ENCODE measurements at places on chromosomes 12 and 14. TPM values are rescaled to one million over a fixed set of nuclear protein-coding genes. Genes with fewer than 3 reads are reported as not detected.

DNA sequence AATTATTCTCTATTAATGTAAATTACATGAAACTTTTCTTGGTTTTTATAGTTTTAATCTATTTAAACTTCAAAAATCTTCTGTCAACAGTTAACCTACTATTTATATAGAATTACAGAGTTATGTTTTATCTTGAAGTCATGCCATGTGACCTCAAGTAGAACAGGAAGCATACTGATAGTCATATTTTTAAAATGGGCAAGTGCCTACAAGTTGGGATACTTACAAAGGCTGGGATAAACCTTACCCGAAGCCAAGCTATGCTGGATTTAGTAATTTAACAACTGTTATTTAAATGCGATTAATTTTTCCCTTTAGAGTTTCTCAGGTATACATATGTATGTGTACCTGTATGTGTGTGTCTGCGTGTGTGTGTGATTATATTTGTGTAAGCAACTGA lies 266.9 kb downstream of the RASSF9 start:
- no peak for DNase-seq

Gene SYT1
- 1.4 TPM for total RNA-seq

Gene TMEM63C
- total RNA-seq: 34.9 TPM

DNA sequence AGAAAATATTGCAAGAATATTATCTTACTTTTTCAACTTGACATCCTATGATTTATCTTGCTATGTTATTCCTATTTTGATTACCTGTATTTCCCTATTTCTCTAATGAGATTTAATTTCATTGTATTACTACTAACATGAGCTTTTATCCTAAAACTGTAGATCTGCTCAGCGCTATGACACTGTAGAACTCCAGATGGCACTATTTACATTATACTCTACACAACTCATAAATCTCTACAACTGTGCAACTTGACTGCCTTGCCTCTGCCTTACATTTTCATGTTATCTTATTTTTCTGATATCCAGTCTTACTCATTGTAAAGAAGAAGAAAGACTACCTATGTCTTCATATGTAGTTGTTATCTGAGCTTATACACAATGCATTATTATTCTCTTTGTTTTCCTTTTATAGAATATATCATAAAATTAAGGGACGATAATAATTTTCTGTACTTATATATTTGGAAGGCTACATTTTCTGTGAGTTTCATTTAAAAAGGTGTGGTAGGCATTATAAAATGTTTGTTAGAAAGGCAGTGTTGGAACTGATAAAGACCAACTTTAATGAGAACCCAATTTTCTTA lies 24.1 kb downstream of the NUP37 start:
- no peak for DNase-seq

Gene GRIP1
- 6.6 TPM for total RNA-seq

All from mucosa of descending colon (tissue), 3 donors.